ENCODE measurements at places on chromosomes 3 and 15.

- H3K4me3 ChIP-seq = no peak overlapping the region
- no peak for DNase-seq
- H3K4me1 ChIP-seq = no peaks in the 10 kb centered on the region
- H3K27me3 ChIP-seq = no peaks in the 10 kb centered on the region
- no peaks in the 10 kb centered on the region for H3K36me3 ChIP-seq
- H3K27ac ChIP-seq = no peak overlapping the region
Measured at GRCh38 chr3:193768070-193768394, 175.0 kb downstream of the OPA1 start.

DNA sequence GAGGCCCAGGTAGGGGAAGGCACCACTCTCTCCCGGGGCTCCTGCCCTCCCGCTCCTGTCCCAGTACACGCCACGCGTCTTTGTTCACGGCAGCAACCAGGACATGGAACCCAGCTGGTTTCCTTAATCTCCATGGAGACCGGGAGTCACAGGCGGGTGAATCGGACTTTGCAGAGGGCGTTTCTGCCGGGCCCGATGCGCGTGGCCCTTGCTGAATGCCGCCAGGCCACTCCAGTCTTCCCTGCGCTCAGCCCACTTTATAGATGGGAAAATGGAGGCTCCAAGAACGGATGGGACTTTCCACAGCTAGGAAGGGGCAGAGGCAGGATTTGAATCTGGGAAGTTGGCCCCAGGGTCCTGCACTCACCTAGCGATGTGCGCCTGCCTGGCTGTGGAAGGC is 7.4 kb downstream of the PLXND1 start:
- no peak for DNase-seq
- no peaks in the 10 kb centered on the region for H3K36me3 ChIP-seq
- no peak overlapping the region for H3K27ac ChIP-seq
- H3K27me3 ChIP-seq = peaks cover 9% of the 10 kb centered on the region

- DNase-seq = no peak
- H3K36me3 ChIP-seq = no peaks in the 10 kb centered on the region
Measured at GRCh38 chr3:134991003-134991402, 195.9 kb downstream of the EPHB1 start.

GRCh38 chr3:45741742-45742460 is 52.7 kb downstream of the SACM1L start:
- no peaks in the 10 kb centered on the region for H3K27me3 ChIP-seq
- DNase-seq = no peak
- H3K27ac ChIP-seq = no peak overlapping the region
- H3K4me3 ChIP-seq = no peak overlapping the region
- H3K4me1 ChIP-seq = peaks cover 31% of the 10 kb centered on the region

DNA sequence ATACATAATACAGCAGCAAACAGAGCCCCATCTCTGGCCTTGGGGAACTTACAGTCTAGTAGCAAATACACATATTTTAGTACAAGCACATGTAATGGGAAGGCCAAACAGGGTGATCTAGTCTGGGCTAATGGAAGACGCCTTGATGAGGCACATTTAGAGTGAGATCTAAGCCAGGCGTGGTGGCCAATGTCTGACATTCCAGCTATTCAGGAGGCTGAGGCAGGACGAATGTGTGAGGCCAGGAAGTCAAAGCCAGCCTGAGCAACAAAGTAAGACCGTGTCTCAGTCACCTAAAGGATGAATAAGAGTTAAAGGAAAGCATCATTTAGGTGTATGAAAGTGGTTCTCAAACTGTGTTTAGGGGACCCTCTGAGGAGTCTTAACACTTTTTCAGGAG is 291.9 kb downstream of the MAGI1 start:
- H3K4me3 ChIP-seq = no peak overlapping the region
- H3K27ac ChIP-seq = no peak overlapping the region
- no peak for DNase-seq
- H3K4me1 ChIP-seq = no peaks in the 10 kb centered on the region
- no peaks in the 10 kb centered on the region for H3K36me3 ChIP-seq

GRCh38 chr15:35000511-35000910 is 12.4 kb upstream of the ZNF770 start:
- H3K27ac ChIP-seq = no peak overlapping the region
- DNase-seq = no peak

DNA sequence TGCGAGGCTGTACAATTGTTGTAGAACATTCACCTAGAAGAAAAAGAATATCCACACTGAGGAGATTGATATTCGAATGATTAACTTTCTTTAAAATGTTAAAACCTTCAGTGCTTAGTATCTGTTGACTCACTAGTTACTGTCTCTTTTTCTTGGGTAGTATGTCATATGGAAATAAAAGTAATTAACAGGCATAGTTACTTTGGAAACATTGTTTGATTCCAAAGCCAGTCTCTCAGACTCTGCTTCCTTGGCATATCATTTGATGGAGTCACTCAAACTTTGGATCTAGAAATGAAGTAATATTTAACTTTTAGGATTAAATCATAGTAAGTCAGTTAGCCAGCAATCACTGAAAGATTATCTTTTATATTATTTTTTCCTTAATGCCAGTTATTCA is 63.4 kb downstream of the MAP2K5 start:
- H3K4me1 ChIP-seq = no peaks in the 10 kb centered on the region
- H3K4me3 ChIP-seq = no peak overlapping the region
- peaks cover 3% of the 10 kb centered on the region for H3K36me3 ChIP-seq
- no peak overlapping the region for H3K27ac ChIP-seq
- H3K27me3 ChIP-seq = no peaks in the 10 kb centered on the region

DNA sequence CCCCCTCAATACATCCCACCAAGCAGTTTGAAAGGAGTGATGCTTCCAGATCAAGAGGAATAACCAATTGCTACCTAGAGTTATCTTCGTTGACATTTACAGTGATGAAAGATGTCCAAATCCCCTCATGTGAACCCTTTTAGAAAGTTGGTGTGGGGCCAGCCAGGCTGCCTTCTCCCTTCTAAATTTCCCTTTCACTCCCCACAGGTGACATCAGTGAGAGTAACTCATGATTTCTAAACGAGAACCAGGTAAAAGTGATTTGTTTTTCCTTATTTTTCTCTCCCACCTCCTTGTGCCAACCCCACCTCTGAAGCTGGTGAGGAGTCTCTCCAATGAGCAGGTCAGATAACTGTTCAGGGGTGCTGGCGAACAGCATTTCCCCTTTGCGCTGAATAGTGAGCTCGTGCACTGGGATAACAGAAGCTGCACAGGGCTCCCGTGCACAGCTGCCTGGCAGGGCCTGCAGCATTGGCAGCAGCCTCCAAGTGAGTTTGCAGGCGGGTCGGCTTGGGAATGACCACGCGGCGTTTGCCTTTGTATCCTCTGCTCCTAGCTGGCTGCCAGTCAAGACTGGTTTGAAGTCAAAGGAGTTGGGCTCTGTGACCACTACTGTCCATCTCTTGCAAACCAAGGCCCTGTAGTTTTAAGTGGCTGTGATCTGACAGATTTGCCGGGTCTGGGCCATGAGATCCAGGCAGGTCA is 70.2 kb upstream of the CORO2B start:
- DNase-seq = no peak
- no peak overlapping the region for H3K4me3 ChIP-seq
- H3K4me1 ChIP-seq = no peaks in the 10 kb centered on the region
- no peaks in the 10 kb centered on the region for H3K36me3 ChIP-seq

- peaks cover 4% of the 10 kb centered on the region for H3K27me3 ChIP-seq
- H3K36me3 ChIP-seq = no peaks in the 10 kb centered on the region
- H3K4me3 ChIP-seq = no peak overlapping the region
- H3K27ac ChIP-seq = no peak overlapping the region
- DNase-seq = no peak
Measured at GRCh38 chr3:32181796-32182195, 56.7 kb upstream of the CMTM8 start.

DNA sequence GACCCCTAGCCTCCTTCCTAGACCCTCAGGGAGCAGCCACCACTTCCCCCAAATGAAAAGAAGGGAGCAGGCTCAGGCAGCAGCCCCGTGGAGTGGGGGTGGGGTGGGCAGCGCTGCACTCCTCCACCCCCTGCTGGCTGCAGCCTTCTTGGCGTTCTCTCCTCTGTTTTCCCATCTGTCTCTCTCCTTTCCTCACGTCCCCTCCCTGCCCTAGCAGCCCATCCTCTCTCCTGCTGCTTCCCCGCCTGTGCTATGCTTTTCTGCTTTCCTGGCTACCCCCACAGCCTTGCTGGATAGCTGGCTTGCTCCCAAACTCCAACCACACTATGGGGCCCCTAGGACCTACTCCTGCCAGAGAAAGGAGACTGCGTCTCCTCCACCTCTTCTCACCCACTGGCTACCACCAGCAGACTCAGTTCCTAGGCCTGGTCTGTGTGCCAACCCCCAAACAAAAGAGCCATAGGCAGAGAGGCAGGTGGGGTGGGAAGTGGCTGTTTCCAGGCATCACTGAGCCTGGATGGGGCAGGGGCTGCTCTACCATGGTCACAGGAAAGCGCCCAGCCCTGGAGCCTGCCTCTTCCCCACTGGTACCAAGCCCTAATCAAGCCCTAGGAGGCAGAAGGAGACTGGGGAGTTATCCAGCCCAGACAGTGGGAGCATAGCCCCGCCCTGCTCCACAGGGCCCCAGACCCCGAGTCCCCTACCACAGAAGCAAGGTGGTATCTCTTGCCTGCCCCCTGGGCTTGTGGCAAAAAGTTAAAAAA is 3.4 kb upstream of the DISP2 start:
- H3K27ac ChIP-seq = no peak overlapping the region
- H3K4me1 ChIP-seq = peaks cover 7% of the 10 kb centered on the region
- no peaks in the 10 kb centered on the region for H3K36me3 ChIP-seq

- no peaks in the 10 kb centered on the region for H3K27me3 ChIP-seq
- H3K4me3 ChIP-seq = no peak overlapping the region
- H3K4me1 ChIP-seq = no peaks in the 10 kb centered on the region
- no peak overlapping the region for H3K27ac ChIP-seq
Measured at GRCh38 chr3:173681188-173681678, 283.7 kb downstream of the NLGN1 start.

GRCh38 chr3:8201886-8202285 is 299.7 kb upstream of the LMCD1 start:
- peaks cover 2% of the 10 kb centered on the region for H3K27me3 ChIP-seq
- no peak overlapping the region for H3K4me3 ChIP-seq
- no peaks in the 10 kb centered on the region for H3K4me1 ChIP-seq
- H3K36me3 ChIP-seq = no peaks in the 10 kb centered on the region
- DNase-seq = no peak

DNA sequence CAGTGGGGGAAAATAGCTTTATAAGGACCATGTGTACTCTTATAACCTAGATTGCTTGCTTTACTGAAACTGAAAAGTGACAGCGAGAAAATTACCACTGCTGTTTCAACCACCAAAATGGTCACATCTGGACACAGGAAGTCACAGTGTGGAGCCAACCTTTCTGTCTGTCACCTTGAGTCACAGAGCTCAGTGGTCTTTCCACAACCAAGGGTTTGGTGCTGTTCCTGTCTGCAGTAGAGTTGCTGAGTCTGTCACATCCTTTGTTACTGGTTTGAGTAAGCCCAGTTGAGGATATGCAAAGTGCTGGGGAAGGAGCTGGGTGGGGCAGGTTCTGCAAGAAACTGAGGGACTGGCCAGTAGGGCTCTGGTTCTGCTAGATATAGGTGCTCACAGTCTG is 139.1 kb upstream of the EIF1B start:
- H3K27me3 ChIP-seq = peaks cover 5% of the 10 kb centered on the region
- no peak overlapping the region for H3K27ac ChIP-seq
- no peak overlapping the region for H3K4me3 ChIP-seq
- H3K36me3 ChIP-seq = no peaks in the 10 kb centered on the region
- DNase-seq = no peak

DNA sequence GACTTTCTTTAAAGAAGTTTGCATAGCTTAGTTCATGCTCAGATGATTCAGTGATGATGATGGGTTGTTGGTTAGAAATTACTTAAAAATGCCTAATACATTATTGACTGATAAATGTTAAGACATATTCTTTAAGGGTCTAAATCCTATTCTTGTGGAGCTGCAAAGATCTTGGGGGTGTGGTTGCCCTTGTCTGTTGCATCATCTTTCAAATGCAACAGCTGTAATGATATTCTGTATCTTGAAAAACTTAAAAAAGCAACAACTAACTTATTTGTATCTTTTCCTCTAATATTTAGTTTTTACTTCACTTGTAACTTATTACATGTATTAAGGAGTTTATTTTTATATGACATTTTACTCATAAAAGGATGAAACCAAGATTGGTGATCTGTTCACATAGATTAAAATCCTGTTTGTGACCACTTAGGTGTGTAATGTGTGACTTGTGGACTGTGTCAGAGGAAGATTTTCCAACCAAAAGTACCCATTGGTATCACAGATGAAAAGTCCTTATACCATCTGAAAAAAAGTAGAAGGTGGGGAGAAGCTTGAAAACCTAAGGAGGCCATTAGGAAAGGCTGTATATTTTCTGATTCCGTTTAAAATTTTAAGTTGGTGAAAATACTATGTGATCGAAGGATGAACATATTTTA is 142.8 kb downstream of the IGF1R start:
- H3K27ac ChIP-seq = no peak overlapping the region
- no peak for DNase-seq
- peaks cover 71% of the 10 kb centered on the region for H3K4me1 ChIP-seq
- H3K36me3 ChIP-seq = no peaks in the 10 kb centered on the region
- H3K4me3 ChIP-seq = no peak overlapping the region

DNA sequence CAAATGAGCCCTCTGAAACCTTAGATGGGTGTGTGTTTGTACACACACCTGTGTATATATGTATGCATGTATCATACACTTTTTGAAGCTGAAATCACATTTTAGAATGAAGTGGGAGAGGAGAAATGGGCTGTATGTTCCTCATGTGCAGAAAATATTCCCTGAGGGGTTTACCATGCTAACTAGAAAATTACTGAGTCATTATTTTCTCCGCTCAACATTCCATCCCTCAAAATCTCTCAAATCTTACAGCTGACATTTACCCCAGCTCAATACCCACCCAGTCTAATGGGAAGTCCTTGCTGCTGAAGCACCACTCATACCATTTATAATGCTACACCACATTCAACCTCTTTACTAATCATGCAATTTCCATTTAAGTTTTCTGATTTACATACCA is 138.6 kb downstream of the P2RY1 start:
- H3K27me3 ChIP-seq = peaks cover 2% of the 10 kb centered on the region
- H3K27ac ChIP-seq = no peak overlapping the region
- H3K36me3 ChIP-seq = no peaks in the 10 kb centered on the region
- H3K4me3 ChIP-seq = no peak overlapping the region
- H3K4me1 ChIP-seq = no peaks in the 10 kb centered on the region
- DNase-seq = no peak

GRCh38 chr15:68801572-68802148 is 19.0 kb downstream of the ANP32A start:
- H3K27me3 ChIP-seq = no peaks in the 10 kb centered on the region
- peaks cover 82% of the 10 kb centered on the region for H3K4me1 ChIP-seq
- peaks cover 14% of the 10 kb centered on the region for H3K36me3 ChIP-seq
- H3K27ac ChIP-seq = no peak overlapping the region
- no peak overlapping the region for H3K4me3 ChIP-seq

GRCh38 chr3:119559441-119559963 is at the start of gene CD80:
Gene CD80, minus strand, starts transcription at chr3:119559614. Its CDS starts 1,886 bp downstream, at chr3:119557728.
- DNase-seq = peak; percentile 70
- H3K36me3 ChIP-seq = peaks cover 11% of the 10 kb centered on the region
- peaks cover 6% of the 10 kb centered on the region for H3K27me3 ChIP-seq
- H3K4me1 ChIP-seq = peaks cover 69% of the 10 kb centered on the region

DNA sequence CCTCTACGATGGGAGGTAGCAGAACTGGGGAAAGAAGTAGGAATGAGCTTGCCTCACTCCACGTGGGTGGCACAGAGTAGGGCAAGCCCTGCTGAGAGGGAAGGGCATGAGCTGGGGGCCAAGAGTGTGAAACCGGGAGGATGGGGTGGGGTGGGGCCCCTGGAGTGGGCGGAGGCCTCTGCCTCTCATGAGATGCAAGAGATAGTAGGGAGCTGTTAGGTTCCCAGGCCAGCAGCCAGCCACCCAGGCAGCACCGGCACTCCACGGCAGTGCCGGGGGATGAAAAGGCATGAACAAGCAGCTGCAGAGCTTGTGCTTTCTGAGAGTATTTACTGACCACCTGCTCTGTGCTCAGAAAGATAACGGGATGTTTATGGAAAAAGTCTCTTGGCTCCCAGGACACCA is 24.4 kb upstream of the PLA2G4E start:
- H3K4me3 ChIP-seq = no peak overlapping the region
- no peaks in the 10 kb centered on the region for H3K27me3 ChIP-seq
- no peaks in the 10 kb centered on the region for H3K36me3 ChIP-seq
- DNase-seq = no peak
- H3K4me1 ChIP-seq = no peaks in the 10 kb centered on the region
